ENCODE measurements at places on chromosomes 6 and 20.

- no peak for DNase-seq
These were observed 18.4 kb upstream of the IFNGR1 start for GRCh38 chr6:137237413-137238170.

- DNase-seq, result no peak
These were observed 41.8 kb downstream of the KCNS1 start for GRCh38 chr20:45059022-45059728.

DNA sequence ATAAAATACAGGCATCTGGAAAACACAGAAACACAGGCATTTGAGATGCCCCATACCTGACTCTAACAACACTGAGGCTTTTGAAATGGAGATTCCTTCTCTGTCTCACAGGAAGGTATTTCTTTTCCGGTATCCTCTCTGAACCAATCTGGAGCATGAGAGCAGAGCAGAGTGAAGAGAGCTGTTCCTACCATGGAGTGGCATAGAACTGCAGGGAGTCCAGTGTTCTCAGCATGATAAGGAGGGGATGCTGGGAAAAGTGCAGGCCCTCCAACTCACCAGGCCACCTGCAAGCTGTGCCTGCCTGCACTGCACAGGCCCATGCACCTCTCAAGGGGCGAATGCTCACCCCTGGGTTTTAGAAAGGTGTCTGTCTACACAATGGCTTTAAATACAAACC is 89.2 kb downstream of the FOXA2 start:
- no peak for DNase-seq

- peak; percentile 84 for DNase-seq
These were observed at the start of gene UCKL1 for GRCh38 chr20:63955827-63956663. Gene UCKL1, minus strand, starts transcription at chr20:63956416. Its CDS starts 44 bp downstream, at chr20:63956372.

DNA sequence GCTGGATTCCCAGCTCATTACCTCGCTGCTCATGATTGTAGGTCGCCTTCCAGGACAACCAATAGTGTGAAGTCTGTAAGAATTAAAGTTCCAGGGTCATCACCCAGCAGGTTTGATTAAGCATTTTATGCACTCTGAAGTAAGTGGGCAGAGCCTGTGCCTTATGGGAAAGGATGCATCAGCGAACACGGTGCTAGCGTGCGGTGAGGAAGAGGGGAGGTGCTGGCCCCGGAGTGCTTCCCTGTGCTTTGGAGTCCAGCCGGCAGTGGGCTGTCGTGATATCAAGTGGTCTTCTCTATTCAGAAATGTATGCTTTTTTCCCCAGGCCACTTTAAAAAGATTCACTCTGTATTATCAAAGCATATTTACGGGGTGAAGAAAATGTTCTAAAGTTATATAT is 16.0 kb downstream of the DUSP22 start:
- no peak for DNase-seq

GRCh38 chr6:11992086-11992485 is 20.0 kb upstream of the HIVEP1 start:
- DNase-seq, result no peak

DNA sequence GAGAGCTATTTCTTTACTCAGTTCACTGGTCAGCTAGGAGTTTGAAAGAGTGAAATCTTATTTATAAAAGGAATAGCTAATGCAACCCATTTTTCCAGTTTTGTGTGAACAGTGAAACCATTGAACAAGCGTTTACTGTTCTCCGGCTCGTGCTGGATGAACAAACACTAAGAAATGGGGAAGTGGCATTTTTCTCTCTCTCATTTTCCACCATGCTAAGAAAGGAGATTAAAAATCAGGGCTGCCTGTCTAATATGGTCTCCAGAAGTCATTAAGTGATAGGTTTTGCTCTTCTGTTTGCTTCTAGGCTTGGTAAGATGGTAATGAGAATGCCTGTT is 774 bp upstream of the SFT2D1 start:
- DNase-seq, result no peak

- DNase-seq, result no peak
These were observed 2.0 kb upstream of the PNPLA1 start for GRCh38 chr6:36267731-36268477.

DNA sequence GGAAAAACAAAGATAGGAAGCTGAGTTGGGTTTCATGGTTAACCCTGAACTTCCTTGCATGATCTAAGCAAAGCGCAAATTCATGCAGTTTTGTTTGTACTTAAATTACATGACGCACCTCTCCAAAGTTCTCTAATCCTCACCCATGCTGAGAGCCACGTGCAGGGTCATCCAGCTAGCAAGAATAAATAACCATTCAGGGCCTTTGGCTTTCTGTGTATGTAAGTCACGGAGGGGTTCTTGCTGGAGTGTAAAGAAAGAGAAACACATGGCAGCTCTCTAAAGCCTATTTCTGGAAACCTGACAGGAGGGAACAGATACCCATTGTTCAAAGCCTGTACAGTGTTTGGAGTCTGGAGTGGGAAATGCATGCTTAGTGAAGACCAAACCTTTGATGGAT is 171.7 kb upstream of the CCN2 start:
- DNase-seq, result no peak

- no peak for DNase-seq
These were observed 6.5 kb downstream of the RPS6KA2 start for GRCh38 chr6:166620478-166621113.

GRCh38 chr6:165920896-165921671 is 246.6 kb downstream of the TBXT start:
- DNase-seq, result no peak

- DNase-seq, result no peak
These were observed 63.0 kb downstream of the SLC22A23 start for GRCh38 chr6:3393836-3394202.

DNA sequence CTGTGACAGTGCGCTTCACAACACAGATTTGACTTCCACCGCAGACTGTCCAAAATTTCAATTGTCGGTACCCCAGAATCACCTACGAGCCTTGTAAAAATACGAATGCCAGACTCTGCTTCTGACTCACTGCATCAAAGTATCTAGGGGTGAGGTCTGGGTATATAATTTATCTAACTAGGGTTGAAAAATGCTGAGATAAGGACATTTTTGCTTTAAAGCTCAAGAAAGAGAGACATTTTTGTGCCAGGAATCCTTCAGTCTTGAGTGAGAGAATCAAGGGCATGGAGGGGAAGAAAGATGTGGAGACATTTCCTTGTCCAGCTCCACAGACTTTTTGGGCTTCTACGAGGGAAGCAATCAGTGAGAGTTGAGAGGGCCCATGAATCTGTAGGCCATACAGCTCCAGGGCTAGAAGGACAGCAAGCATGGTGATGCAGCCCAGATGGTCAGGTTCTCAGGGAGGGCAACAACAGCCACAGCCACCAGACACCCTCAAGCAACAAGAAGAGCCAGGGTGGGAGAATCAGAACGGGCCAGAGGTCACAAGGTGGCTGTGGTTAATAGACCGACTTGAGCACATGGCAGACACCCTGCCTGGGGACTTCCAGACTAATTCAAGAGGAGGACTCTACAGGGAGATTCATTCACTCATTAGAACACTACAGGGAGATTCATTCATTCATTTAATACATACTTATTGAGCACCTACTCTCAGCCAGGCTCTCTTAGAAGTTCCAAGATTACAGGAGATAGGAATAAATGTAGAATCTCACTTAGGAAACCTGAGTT is 211.1 kb upstream of the PRDM1 start:
- no peak for DNase-seq

DNA sequence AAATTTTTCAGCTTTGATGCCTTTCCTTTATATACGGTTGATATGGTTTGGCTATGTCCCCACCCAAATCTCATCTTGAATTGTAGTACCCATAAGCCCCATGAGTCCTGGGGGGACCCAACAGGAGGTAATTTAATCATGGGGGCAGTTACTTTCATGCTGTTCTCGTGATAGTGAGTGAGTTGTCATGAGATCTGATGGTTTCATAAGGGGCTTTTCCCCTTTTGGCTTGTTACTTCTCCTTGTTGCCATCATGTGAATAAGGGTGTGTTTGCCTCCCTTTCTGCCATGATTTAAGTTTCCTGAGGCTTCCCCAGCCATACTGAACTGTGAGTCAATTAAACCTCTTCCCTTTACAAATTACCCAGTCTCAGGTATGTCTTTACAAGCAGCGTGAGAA is 66.8 kb downstream of the ARHGAP18 start:
- DNase-seq, result no peak

DNA sequence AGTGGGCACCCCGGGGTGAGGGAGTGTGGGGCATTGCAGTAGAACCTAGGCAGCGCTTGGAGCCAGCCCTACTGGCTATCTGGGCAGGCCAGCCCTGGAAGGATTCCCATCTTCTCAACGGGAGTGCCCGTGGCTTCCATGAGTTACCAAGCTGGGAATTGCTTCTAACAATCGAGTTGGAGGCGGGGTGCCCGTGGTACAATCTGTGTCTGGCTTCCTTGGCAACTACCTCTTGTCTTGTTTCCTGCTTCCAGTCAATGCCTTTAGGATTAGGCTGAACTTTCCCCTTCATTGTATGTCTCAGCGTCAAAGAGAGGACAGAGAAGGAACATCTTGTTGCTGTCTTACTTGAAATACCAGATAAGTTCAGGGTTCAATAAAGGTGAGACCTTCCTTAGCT is 33.3 kb downstream of the PPP1R14C start:
- no peak for DNase-seq

DNA sequence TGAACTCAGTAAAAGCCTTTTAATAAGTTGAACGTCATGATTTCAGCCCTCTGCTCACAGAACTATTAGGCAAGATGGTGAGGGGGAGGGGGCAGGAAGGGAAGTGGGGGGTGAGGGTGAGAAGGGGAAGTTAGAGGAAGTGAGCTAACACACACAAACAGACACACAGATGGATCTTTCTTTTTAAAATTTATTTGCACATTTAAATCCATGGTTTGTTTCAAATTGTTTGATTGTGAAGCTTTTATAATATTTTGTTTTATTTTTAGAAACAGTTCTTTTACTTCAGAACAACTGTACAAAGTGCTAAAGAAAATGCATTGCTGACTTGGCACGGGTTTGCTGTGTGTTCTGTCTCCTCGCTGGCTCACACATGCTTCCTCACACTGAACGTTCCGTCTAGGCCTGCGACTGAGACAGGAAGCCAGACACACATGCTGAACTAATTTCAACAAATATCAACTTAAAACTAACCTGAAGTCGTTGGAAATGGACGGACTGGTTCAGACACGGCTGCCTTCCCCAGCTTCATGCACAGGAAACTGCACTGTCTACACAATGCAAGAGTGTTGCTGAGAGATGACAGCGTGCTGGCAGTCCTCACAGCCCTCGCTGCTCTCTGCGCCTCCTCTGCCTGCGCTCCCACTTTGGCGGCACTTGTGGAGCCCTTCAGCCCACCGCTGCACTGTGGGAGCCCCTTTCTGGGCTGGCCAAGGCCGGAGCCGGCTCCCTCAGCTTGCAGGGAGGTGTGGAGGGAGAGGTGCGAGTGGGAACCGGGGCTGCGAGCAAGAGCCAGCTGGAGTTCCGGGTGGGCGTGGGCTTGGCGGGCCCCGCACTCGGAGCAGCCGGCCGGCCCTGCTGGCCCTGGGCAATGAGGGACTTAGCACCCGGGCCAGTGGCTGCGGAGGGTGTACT is 8.1 kb upstream of the ZBP1 start:
- DNase-seq, result no peak

DNA sequence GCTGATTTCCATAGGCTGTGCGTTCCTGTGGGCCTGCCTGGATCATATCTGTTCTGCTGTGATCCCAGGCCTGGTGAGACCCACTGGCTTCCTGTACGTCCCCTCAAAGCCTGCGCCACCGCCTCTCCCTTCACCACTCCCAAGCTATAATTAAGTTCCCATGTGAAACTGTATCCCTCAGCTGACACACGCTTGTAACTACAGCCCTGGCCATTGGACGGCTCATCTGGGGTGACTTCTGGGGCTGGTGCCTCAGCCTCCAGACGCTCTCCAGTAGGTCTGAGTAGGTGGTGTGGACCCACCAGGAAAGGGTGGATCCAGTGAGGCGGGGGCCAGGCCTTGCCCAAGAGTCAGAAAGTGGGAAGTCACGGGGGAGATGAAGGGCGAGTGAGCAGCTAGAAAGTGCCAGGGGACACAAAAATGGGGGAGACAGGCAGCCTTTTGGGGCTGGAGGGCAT is 21.0 kb downstream of the PPARD start:
- no peak for DNase-seq

- DNase-seq, result no peak
These were observed 13.8 kb upstream of the DDR1 start for GRCh38 chr6:30870546-30870945.

- DNase-seq, result no peak
These were observed 187.1 kb upstream of the MAN1A1 start for GRCh38 chr6:119536666-119537065.

DNA sequence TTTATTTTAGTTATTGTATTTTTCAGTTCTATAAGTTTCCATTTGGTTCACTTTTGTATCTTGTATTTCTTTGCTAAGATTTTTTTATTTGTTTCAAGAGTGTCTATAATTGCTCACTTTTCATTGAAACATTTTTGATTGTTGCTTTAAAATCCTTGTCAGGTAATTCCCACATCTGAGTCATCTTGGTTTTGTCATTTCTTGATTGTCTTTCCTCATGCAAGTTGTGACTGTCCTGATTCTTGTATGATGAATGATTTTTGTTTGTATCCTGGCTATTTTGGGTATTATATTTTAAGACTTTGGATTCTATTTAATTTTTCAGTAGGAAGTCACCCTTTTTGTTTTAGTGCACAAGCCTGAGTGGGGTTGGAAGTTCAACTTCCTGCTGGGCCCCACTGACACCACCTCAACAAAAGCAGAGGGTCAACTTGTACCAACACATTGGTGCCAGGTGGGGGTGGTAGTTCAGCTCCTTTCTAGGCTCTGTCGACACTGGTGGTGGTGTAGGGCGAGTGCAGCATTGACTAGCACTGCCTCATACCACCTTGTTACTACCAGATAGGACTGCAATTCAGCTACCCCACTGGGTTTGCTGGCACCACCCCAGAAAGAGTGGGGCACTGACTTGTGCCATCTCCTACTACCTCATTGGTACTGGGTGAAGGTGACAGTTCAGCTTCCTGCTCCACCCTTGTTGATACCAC is 8.8 kb downstream of the RSPH3 start:
- DNase-seq, result no peak

DNA sequence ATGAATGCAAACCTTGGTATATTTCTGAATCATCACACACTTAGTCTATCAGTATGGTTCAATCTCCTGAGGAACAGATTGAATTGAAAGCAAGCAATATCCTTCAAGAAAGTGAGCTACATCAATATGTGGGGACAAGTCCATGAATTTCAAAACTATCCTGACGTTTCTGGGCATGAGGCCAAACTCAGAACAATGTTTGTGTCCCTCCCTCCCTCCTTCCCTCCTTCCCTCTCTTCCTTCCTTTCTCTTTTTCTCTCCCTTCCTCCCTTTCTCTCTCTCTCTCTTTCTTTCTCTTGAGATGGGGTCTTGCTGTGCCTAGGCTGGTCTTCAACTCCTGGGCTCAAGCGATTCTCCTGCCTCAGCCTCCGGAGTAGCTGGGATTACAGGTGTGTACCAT is 27.9 kb upstream of the SYNCRIP start:
- DNase-seq, result no peak

DNA sequence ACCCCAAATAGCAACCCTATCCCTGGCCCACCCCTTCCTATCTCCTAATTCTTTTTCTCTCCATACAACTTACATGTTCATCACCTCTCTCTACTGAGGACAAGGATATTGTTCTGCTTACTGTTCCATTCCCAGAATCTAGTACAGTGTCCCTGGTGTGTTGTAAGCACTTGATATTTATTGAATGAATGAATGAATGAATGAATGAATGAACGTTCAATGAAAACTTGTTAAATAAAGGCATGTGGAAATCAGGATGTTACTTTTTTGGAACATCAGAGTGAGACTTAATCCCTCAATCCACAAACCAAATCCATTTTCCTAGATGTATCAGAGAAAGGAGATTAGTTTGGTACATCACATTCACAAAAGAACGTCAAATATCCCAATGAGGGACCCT is 6.8 kb upstream of the JPH2 start:
- DNase-seq, result no peak
